ENCODE measurements at places on chromosomes 12 and 14.

- DNase-seq: no peak
Observed at GRCh38 chr14:34824826-34825225, 50.3 kb downstream of the BAZ1A start.

- DNase-seq: no peak
Observed at GRCh38 chr14:105053996-105054395, 11.2 kb downstream of the GPR132 start.

DNA sequence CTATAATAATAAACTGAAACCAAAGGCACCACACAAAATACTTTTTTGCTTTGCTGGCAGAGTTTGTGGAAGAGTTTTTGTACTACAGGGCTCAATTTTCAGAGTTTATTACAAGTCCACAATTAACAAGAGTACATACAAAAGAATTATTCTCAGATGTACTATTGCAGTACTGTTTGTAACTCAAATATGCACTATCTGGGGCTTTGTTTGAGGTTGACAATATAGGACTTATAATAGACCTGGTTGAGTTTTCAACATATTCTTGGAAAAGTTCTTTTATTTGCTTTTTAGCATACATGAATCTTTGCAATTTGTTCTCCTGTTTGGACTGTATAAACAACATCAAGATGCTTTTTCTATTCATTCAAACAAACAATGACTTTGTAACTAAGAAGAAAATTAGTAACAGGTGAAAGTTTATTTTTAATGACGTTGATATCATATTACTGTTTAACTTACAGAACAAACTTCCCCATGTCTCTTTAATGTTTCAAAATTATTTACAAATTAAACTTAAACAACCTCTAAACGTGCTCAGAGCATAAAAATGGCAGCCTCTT lies 407.4 kb upstream of the PRICKLE1 start:
- DNase-seq: no peak

GRCh38 chr12:96419576-96420276 lies 19.5 kb upstream of the CDK17 start:
- DNase-seq: peak; percentile 34

DNA sequence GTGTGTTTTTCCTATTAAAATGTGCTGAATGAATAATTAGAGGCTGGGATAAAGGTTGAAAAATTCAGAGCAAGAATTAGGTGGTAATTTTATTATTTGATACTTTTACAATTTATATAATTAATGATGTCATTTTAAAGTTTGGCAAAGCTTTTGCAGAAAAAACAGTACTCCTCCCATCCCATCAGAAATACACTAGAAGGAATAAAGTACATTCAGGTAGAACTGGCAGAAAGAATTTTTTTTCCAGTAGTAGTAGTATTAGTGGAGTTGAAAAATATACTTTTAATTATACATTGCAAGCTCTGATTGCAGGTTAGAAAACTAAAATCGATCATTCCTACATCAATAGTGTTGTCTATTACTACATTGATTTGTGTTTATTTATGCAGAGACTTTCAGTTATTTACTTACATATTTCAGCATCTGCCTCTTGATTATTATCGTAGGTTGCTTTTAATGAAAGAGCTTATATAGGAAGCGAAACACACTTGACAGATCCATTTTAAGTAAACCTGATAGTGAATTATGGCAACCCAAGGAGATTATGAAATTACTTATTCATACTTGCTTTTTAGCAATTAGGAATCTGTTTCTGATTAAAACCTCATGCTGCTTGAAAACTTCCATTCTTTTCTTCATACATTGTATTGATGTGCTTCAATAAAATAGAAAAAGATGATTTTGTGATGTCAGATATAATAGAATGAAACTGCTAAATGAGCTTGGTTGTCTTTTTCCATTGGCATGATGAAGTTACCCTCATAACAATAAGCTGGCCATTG lies 10.1 kb downstream of the FOXG1 start:
- no peak for DNase-seq

DNA sequence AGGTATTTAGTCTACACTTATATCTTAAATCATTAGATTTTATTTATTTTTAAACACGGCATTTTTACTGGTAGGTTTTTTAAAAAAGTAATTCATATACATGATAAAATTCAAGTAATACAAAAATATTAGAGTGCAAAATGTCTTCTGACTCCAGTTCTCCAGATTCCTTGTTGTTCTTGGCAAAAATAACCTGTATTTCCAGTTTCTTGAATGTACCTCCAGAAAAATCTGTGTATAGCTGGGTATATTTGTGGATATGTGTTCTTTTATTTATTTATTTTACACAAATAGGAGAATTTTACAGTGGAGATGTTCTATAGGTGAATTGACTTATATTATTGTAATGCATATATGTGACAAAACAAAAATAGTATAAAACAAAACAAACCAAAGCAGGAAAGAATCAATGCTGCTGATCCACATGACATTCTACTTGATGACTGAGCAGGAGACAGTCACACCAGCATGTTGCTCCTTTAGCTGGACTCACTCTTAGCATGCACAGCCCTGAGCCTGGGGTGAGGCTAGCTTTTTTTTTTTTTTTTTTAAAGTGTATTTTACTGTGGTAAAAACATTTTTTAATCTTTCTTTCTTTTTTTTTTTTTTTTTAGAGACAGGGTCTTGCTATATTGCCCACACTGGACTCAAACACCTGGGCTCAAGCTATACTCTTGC lies 42.2 kb upstream of the SLC38A2 start:
- DNase-seq: no peak
